SK-MEL-5 (cell line): ENCODE measurements at places on chromosomes 3 and 15. TPM values are rescaled to one million over a fixed set of nuclear protein-coding genes. Genes with fewer than 3 reads are reported as not detected.

Gene CRYBG3
- total RNA-seq, result 14.2 and 16.2 TPM in 2 replicates

Gene FANCD2OS
- total RNA-seq, result not detected in 2 replicates

Gene THPO
- 1.1 TPM in 1 of 2 replicates, not detected in the other for total RNA-seq

Gene MEIS2
- total RNA-seq, result 28.5 and 29.4 TPM in 2 replicates

Gene HESX1
- total RNA-seq, result 0.53 and 0.87 TPM in 2 replicates

Gene ZNF639
- total RNA-seq, result 39.2 and 39.3 TPM in 2 replicates

Gene AADACL2
- total RNA-seq, result not detected in 2 replicates

Gene EAF2
- total RNA-seq, result 2.7 and 3.9 TPM in 2 replicates

Gene SCN11A
- not detected in 2 replicates for total RNA-seq

Gene CSPG5
- total RNA-seq, result 3.8 and 4.3 TPM in 2 replicates

Gene RLBP1
- total RNA-seq, result 33.8 and 37.2 TPM in 2 replicates

Gene NR2F2
- 1.9 and 2.9 TPM in 2 replicates for total RNA-seq

Gene REC114
- total RNA-seq, result not detected in 2 replicates

Gene GOLGA8N
- total RNA-seq, result 0.16 and 0.29 TPM in 2 replicates

Gene DAZL
- total RNA-seq, result not detected in 2 replicates

Gene OR5H6
- total RNA-seq, result not detected in 2 replicates

Gene ABI3BP
- total RNA-seq, result 0.58 TPM in 1 of 2 replicates, not detected in the other

Gene CCR4
- total RNA-seq, result 0.29 TPM in 1 of 2 replicates, not detected in the other

GRCh38 chr3:30198162-30198561 lies 408.2 kb upstream of the TGFBR2 start:
- no peak for DNase-seq

- peak; percentile 32 for DNase-seq
Measured at GRCh38 chr3:195546130-195546560, 3.0 kb upstream of the PPP1R2 start.

GRCh38 chr3:167066977-167067786 lies 312.9 kb downstream of the ZBBX start:
- DNase-seq, result no peak

GRCh38 chr3:119401503-119402440 lies 61.6 kb downstream of the TMEM39A start:
- DNase-seq, result no peak

- no peak for DNase-seq
Measured at GRCh38 chr15:69462030-69462492, 9.4 kb downstream of the RPLP1 start.

GRCh38 chr3:158794206-158794605 lies 7.6 kb upstream of the MFSD1 start:
- no peak for DNase-seq

- DNase-seq, result no peak
Measured at GRCh38 chr3:15635121-15635661, 33.6 kb downstream of the BTD start.

DNA sequence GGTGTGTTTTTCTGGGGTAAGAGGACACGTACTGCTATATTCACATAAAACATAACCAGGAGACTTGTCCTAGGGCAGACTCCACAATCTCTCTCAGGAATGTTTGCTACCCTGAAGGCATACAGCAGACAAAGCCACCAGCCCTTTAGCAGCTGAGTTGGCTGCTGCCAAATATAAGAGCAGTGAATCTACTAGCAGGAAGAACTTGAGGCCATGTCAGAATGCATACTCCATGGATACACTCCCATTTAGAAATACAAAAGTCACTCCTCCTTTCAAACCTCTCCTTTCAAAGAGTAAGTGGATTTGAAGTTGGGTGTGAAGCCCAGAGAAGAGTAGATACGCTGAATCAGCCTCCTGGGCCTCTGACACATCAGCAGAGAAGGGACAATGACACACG lies 94.1 kb downstream of the CADPS start:
- no peak for DNase-seq

GRCh38 chr15:73972984-73973682 lies 19.0 kb downstream of the STOML1 start:
- DNase-seq, result peak; percentile 90

DNA sequence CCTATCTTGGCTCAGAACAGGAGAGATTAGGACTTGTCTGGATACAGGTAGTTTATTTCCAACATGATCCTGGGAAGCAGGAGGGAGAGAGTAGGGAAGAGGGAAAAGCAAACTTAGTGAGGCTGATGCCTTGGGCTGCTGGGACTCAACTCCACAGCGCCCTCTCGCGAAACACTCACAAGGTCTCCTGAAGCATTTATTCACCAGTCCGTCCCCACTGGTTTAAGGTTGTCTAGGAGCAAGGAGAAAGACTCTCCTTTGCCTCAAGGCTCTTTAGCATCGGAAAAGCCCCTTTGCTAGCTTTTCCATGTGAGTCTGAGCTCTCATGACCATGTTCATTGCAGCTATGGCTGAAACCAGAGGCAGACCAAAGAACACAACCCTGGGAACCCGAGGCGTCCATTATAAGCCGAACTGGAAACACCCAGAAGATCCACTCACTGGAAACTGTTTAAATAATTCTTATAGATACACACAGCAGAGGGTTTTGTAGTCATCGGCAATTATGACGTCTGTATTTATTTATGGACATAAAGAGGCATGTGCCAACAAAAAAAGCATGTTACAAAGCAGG lies 244.5 kb downstream of the CD47 start:
- peak; percentile 88 for DNase-seq

GRCh38 chr3:188918093-188918492 lies 253.7 kb upstream of the TPRG1 start:
- no peak for DNase-seq

DNA sequence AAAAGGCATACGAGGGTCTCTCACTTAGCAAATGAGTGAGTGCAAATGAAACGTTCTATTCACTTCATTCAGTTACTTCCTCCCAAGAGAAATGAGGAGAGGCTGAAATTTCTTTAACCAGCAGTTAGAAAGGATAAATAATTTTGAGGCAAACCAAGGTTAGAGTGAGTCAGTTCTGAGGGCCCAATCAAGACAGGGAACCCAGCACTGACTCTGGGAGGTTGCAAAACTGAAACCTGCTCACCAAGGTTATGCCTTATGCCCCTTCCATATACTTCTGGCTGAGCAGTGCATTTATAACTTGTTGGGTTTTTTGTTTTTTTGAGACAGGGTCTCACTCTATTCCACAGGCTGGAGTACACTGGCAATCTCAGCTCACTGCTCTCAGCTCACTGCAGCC lies 4.5 kb upstream of the RPSA start:
- DNase-seq, result no peak

GRCh38 chr15:34768530-34768929 lies 13.7 kb upstream of the GJD2 start:
- no peak for DNase-seq

DNA sequence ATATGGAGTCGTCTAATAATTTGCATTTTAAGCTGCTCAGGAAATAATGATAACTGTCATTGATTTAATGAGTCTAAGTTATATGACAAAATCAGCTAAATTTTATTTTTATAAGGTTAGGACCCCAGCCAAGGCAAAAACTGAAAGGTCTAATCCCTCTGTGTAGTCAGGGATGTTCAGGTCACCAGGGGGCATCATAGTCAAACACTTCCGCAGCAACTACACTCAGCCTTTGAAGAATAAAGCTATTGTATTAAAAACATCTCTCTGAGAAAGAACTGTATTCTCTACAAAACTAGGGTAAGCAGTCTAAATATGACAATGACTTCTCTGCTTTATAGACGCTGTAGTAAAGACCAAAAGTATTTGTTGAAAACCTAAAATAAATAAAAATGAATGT lies 15.0 kb downstream of the INTS14 start:
- DNase-seq, result peak; percentile 78

GRCh38 chr3:148962513-148962912 lies 28.8 kb upstream of the GYG1 start:
- peak; percentile 87 for DNase-seq

GRCh38 chr15:60928210-60928609 lies 300.9 kb downstream of the RORA start:
- no peak for DNase-seq

DNA sequence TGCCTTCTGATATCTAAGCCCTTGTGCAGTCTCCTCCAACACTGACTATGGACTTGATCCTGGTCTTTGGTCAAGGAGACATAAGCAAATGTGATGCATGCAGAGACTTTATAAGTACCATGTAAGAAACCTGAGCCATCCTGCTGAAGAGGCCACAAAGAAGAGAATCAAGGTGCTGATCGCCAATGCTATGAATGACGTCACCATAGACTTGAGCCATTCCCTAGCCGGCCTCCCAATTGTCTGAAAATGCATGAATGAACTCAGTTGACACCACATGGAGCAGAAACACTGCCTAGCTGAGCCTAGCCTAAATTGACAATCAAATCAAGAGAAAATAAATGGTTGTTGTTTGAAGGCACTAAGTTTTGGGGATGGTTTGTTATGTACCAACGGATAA lies 51.9 kb downstream of the CERS3 start:
- no peak for DNase-seq

GRCh38 chr15:34853001-34853758 lies 57.8 kb upstream of the ACTC1 start:
- DNase-seq, result no peak

GRCh38 chr3:174440253-174440701 lies 418.9 kb upstream of the NAALADL2 start:
- no peak for DNase-seq

GRCh38 chr3:11697701-11698100 lies 54.0 kb upstream of the VGLL4 start:
- DNase-seq, result no peak

DNA sequence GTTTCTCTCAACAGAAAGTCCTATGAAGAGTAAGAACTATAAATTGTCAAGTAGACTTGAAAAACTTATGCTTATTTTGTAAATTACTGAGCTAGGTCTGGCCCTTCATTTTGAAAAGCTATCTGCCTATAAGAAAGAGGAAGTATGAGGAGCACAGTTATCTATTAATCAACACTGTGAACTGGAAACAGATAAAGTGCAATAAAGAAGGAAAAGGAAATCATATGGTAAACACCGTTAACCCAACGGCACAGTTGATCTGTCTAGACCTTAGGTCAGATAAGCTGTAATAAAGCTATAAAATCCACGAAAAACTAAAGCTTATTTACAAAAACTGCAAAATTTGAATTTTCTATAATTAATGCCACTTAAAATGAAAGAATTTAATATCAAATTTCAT lies 242.5 kb downstream of the ZBTB20 start:
- DNase-seq, result no peak

GRCh38 chr3:170033489-170033888 lies 4.3 kb upstream of the GPR160 start:
- DNase-seq, result no peak

DNA sequence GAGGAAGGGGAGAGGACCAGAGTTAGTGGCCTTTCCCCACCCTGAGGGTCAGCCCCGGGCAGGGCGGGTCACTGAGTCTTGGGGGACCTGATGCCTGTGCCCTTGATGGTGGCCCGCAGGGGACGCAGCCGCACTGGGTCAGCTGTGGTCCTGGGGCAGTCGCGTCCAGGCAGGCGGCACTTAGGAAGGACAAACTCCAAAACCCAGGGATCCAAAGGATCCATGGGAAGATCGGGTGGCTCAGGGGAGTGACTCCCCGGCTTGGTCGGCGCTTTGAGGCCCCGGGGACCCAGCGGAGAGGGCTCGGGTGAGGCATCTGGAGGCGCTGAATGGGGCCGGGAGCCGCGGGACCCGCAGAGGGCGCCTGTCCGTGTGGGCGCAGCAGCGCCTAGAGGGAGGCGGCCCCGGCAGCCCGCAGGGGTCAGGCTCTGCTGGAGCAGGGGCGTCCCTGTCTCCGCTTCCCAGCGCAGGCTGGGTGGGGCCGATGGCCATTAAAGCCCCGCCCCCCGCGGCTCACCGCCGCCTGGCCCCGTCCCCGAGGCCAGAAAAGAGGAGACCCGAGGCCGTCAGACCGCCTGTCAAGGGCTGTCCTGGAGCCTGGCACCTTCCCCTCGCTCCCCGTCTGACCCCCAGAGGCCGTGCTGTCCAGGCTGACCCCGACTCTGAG lies 17.5 kb downstream of the CIDEC start:
- DNase-seq, result no peak

DNA sequence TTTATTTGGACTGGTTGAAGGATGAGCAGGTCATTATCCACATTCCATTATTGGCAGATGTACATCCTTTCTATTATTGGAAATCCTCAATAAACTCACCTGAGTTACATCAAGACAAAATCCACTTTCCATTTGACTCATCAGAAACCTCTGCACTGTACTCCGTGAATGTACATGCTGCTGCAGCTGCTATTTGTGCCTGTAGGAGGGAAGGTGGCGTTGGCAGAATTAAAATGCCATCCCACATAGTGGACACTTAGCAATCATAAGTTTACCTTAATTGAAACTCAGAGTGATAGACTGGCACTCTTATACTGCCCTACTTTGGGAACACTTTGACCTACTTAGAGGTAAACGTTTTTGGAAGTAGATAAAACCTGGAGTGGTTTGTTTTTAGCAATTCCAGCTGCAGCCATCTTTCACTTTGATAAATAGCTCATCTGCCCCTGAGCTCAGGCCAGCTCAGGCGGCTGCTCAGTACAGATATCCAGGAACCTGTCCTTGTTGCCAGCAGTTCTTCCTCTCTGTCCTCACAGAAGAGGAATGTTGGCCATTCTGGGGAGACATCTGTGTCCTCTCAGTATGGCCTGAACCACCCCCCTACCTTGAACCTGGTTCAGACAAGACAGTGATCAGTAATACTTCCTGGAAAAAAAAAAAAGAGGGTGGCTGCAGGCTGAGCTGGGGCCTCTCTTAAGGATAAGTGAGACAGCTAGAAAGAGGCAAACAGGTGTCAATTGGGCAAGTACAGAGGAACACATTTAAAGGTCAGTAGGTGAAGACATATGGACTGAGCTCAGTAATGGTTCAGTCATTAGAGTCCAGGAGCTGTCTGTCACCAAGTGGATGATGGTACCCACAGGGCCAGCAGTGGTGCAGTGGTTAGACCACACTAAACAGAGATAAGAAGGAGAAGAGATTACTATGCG lies 153.4 kb upstream of the UMPS start:
- DNase-seq, result no peak
